ENCODE measurements at places on chromosomes 3 and 15. TPM values are rescaled to one million over a fixed set of nuclear protein-coding genes. Genes with fewer than 3 reads are reported as not detected.

GRCh38 chr15:40474581-40474980 lies 3.8 kb downstream of the CHST14 start:
- DNase-seq = no peak

GRCh38 chr3:116425126-116425525 lies 20.2 kb downstream of the LSAMP start:
- DNase-seq = no peak

GRCh38 chr3:121819236-121819635 lies 15.6 kb downstream of the IQCB1 start:
- DNase-seq = no peak

GRCh38 chr3:140013220-140013619 lies 78.2 kb downstream of the CLSTN2 start:
- DNase-seq = no peak

DNA sequence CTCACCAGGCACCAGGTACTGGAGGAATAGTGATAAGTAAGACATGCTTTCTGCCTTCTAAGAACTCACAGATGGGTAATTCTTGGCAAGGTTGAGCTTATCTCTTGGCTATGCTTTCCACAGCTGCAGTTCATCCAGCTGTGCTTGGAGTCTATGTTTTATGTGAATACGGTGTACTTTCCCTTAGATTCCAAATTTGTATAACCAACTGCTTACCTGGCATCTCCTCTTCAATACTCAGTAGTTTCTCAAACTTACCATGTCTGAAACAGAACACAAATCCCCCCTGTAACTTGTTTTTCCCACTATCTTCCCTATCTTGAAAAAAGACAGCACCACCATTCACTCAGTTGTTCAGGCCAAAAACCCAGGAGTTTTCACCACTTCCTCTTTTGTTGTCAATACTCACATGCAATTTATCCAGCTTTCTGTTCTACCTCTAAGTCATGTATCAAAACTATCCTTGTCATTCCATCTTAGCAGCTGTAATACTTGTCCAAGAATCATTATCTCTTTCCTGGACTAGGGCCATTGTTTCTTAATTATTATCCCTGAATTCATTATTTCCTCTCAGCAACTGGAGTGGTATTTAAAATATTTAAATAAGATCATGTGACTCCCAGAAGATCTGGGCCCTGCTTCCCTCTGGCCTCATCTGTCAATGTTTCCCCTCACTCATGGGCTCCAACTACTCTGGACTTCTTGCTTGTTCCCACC lies 32.6 kb downstream of the COL6A5 start:
- no peak for DNase-seq

DNA sequence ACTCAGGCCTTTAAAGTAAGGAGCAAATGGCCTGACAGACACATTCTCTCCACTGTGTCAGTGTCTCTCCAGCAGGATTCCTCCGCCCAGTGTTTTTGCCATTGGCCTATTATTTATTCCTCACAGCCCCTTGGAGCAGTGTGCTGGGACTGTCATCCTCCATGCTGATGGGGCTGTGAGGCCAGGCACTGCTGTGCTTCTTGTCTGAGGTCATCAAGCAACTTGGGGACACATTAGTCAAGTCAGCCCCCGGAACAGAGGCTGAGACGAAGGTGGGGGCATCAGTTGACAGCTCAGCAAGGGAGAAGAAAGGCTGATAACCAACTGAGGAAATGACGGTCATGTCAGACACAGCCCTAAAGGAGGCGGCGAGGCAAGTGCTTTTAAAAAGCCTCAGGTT lies 67.4 kb downstream of the XXYLT1 start:
- DNase-seq = no peak

GRCh38 chr3:151362751-151363174 lies 21.8 kb downstream of the P2RY12 start:
- DNase-seq = no peak

DNA sequence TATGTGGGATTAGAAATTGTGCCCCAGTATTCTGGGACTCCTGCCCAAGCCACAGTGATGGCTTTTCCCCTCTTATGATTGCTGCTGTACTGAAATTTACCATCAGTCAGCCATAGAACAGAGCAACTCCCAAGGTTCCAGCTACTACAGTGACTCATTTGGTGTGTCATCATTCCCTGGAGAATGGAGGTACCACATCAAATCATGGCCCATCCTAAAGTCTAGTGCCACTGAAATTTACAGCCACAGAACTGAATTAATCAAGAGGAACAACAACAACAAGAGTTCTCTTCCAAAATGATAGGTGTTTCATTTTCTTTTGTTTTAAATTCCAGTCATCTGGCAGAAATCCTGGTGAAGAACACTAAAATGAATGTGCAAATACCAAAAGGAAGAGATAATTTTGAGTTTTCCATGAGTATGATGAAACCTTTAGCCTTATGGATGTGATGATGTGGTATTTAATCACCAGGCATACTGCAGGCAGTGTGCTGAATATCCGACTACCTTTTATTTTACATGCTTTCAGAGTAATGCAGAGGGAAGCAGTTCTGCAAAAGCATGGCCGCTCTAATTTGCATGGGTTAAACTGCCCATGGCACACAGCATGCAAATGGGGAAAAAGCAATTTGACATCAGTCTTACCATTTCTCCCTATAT lies 75.6 kb upstream of the SLC2A2 start:
- no peak for DNase-seq

- DNase-seq = no peak
Observed at GRCh38 chr3:25823314-25823713, 33.4 kb downstream of the OXSM start.

DNA sequence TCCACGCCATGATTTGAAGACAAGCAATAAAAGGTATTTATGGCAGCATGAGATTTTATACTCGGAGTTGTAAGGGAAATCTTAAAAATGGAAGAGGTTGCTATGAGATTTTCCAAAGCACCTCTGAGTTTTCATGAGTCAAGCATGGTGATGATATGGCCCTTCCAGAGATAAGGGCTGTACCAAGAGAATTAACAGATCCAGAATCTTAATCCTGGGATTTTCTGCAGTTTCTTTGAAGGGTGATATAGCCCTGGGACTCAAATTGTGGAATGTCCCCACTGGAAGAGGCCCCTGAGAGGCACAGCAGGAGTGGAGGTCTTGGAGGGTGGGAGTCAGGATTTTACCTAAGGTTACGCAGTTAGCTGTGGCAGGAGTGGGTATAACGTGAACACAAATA lies 243.3 kb downstream of the ZNF621 start:
- DNase-seq = no peak

DNA sequence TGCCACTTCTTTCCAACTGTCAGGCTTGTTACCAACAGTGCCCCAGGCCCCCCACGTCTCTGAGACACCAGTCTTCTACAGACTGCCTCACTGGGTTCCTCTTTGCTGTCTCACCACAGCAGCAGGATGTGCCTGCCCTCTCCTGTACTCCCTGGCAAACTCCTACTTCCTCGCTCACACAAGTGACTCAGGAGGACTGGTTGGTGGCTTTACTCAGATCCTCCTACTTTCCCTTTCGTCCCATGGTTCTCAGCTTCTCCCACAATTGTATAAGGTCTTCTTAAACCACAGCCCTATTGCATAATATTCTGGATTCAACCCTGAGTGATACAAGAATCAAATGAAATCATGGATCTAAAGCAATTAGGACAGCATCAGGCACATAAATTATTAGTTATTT lies 246.6 kb upstream of the PROK2 start:
- no peak for DNase-seq

DNA sequence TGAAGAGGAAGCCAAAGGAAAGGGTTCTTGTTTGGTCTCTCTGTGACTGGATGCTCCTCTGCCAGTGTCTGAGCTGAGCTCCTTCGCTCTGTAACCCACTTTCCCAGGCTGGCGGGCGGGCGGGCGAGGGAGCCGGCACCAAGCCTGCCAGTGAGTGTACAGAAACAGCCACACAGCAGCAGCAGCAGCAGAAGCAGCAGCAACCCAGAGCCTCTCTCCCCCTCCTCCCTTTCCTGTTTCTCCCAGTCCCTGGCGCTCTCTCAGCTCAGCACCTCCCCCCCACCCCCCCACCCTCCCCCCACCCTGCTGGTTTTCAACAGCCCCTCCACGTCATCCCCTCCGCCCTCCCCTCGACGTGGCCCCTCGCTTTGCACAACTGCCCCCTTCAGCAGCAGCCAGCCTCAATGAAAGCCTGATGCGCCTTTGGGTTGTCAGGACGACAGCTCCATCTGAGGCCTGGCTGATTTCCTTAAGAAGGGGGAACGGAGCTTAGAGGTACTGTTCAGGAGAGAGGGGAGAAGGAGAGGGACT lies at the start of gene LSAMP:
Gene LSAMP, minus strand, starts transcription at position 177 of the 531 bp plus-strand sequence.
- peak; percentile 38 for DNase-seq

DNA sequence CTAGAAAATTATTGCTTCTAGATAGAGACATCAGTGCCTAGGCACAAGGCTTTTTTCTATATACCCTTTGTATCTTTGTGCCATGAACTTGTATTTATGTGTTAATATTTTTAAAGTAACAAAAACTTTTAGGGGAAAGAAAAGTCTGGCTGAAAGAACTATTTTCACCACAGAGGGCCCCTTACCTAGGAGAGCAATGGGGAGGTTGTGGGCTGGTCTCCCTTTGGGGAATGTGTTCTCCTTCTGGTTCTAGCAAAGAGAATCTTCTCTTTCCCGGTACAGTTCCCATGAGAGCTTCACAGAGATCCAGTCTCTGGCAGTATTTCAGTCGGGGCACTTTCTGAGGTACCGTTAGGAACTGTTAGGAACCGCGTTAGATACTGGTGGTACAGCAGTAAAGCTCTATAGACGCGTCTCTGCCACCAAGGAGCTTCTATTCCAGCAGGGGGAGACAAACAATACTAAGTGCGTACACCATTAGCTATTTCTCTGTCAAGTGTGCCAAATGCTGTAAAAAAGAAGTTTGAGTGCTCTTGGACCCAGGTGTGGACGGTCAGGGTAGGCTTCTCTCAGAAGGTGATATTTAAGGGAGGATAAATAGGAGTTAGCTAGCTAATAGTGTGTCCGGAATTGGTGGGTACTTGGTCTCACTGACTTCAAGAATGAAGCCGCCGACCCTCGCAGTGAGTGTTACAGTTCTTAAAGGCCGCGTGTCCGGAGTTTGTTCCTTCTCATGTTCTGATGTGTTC lies 4.6 kb upstream of the EPB42 start:
- peak; percentile 62 for DNase-seq

GRCh38 chr3:136291302-136291701 lies 41.2 kb downstream of the PCCB start:
- no peak for DNase-seq

DNA sequence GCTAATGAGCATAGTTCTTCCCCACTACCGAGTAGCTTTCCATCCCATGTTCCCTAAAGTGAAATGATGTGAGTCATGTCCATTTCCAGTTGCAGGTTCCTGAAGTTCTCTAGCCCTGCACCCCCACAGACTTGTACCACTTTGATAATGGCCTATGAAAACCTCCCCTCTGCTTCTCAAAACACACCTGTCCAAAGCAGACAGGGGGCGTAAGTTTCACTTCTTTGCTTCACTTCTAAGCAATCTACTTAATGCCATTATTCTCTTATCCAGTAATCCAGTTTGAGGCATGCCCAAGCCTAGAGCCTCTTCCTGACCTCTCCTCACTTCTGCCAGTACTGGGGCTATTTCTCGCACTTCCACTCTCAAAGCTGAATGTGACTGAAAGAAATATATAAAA lies 305.1 kb downstream of the IGSF11 start:
- DNase-seq = no peak

DNA sequence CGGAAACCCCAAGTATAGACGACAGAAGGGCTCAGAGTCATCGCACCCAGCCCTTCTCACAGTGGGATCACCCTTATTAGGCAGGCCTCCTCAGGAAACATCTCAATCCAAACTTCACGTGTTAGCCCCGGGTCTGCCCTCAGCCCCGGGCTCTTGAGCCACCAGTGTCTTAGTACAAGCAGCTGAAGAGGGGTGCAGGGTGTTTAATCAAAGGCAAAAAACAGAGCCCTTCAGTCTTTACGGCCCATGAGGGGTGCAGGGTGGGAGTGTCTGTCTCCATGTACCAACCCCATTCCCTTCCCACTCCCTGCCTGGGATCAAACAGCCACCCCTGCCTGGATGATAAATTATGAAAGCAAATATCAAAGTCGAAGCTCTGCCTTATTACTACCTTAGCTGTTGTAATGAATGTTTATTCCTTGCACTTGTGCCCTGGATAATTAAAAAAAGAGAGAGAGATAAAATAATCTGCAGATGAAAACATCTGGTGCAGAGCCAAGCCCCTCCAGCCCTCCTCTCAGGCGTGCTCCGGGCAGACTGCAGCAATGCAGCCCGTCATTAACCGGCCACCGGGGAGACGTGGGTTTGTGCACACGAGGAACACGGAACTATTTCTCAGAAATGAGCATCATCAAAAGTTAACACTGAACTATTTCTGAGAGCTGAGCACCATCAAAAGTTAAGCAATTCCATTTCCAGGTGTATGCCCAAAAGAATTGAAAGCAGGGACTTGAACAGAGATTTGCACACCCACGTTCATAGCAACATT lies 64.5 kb downstream of the ADAMTS17 start:
- DNase-seq = no peak

The FSIP1 gene
- 3.6 TPM for polyA plus RNA-seq

The SCG5 gene
- polyA plus RNA-seq = 18.2 TPM

The STRC gene
- 1.8 TPM for polyA plus RNA-seq

The CLRN1 gene
- not detected for polyA plus RNA-seq

The ITGB5 gene
- polyA plus RNA-seq = 85.0 TPM

The MBD4 gene
- 54.5 TPM for polyA plus RNA-seq

The TTC23 gene
- 35.3 TPM for polyA plus RNA-seq

The P2RY1 gene
- 3.3 TPM for polyA plus RNA-seq

The PATL2 gene
- polyA plus RNA-seq = 1.4 TPM

The SLC22A13 gene
- 4.4 TPM for polyA plus RNA-seq

All from left kidney (tissue), 8 donors.